ENCODE measurements at places on chromosomes 5 and 9.

DNA sequence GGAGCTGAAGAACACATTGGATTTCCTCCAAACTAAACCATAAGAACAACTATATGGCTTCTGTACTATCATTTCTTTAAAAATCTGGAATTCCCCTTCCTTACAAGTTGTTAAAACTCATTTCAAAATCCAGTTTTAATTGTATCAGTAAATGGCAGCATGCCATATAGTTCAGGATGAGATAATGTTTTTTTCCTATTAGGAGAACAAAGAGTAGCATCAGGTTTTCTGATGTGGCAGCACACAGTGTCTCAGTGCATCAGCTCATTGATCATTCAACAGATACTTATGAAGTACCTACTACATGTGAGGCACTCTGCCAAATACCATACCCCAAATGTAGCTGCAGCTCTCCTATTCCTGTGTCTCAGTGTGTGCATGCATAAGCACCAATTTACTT, 161.1 kb downstream of the EPB41L4A start:
- DNase-seq, result no peak

DNA sequence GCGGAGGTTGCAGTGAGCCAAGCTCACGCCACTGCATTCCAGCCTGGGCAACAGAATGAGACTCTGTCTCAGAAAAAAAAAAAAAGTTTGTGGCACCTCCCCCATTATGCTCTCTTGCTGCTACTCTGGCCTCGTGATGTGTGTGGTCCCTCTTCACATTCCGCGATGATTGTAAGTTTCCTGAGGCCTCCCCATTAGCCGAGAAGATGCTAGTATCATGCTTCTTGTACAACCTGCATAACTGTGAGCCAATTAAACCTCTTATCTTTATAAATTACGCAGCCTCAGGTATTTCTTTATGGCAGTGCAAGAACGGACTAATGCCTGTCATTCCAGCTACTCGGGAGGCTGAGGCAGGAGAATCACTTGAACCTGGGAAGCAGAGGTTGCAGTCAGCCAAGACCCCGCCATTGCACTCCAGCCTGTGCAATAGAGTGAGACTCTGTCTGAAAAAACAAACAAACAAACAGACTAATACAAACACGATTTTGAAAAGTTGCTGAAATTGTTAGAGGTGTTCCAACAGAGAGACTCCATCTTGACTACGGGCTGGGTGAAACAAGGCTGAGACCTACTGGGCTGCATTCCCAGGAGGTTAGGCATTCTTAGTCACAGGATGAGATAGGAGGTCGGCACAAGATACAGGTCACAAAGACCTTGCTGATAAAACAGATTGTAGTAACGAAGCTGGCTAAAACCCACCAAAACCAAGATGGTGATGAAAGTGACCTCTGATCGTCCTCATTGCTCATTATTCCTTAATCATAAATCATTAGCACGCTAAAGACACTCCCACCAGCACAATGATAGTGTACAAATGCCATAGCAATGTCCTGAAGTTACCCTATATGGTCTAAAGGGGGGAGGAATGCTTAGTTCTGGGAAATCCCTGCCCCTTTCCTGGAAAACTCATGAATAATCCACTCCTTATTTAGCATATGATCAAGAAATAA, 8.3 kb upstream of the AFF4 start:
- no peak for DNase-seq

DNA sequence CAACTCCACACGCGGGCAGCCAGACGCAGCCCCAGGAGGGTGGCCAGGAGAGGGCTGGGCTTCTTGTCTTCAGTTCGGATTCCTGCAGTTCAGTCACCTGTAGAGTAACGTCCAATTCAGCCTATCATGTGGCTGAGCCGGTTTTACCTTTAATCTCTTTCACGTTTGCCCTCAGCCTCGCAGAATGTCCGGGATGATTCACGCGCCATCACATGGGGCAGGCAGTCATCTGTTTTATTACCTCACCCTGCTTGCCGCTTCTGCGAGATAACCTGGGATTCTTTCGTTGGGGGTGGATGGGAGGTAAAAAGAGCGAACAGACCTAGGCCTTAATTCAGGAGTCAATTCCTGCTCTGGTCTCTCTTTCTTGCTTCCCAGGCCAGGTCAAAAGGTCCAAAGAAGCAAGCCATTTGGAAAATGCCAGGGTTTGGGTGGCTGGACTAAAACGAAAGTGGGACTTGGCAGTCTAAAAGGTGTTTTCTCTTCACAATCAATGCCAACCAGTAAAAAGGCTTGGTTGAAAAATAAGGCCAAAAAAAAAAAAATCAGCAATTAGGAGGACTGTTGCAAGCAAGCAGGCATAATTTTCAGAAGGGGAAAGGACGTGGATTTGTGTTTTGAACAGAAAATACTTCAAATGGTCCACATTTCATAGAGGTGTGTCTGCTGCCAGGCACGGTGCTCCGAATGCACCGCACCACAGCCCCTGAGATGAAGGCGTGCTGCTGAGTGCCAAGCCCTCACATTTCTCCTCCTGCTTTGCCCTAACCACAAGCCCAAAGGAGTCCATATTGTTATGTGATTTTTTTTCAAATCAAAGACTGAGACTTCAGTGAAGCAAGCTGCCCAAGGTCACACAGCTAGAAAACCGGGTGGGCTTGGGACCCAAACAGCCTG, 2.8 kb upstream of the WWC1 start:
- no peak for DNase-seq

DNA sequence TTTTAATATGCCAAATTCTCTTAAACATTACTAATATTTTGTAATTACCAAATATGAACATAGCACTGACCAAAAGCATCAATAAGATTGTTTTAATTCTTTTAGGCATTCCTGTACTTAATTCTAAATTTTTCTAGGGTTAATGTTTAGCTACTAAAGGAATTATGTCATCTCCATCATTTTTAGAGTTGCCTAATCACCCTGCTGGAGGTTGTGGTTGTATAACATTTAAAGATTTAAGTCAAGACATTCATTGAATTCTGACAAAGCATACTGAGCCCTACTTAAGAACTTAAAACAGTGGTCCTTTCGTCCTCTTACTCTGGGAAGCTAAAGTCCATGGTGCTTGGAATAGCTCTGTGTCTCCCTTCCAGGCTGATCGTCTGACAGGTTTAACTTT, 28.1 kb upstream of the DAB2 start:
- DNase-seq, result no peak

DNA sequence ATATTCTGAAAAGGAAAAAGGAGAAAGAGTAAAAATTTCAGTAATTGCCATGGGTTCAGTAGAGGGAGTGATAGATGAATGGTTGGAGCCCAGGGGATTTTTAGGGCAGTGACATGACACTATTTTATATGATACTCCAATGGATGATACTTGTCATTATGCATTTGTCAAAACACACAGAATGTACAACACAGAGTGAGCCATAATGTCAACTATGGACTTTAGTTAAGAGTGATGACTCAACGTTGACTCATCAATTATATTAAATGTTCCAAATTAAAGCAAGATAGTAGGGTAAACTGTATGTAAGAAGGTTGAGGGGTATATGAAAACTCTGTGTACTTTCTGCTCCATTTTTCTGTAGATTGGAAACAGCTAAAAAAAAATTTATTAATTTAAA, 586.4 kb downstream of the TAF11L14 start:
- DNase-seq, result no peak

- DNase-seq, result no peak
These were observed 60.5 kb upstream of the C5orf46 start for GRCh38 chr5:147966829-147967228.

DNA sequence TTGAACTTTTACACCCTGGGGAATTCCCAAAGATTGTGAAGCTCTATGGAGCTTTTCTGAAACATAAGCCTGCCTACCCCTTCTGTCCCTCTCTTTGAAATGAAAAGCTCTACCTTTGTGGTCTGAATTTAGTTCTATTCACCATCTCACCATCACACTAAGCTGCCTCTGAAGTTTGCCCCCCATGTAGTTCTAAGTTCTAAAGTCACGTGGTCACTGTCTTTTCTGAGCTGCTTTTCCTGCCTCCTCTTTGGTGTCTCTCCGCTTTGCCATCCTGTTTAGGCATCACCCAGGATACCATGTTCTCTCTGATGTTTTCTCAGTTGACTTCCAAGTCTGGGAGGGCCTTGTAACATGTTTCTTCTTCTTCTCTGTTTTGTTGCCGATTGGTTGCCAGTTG, 2206.6 kb downstream of the MAT2B start:
- no peak for DNase-seq

DNA sequence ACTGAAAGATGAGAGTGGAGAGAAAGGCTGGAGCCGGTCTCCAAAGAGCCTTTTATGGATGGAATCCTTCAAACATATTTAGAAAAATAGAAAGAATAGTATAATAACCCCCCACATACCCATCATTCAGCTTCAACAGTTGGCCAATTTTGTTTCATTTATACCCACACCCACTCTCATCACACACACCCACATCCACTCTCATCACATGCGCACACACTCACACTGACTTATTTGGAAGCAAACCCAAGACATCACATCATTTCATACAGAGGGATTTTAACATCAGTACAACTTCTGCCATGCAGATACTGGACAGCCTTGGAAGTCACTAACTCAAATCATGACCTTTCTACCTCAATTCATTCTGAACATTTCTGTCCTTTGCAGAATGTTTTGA, 72.8 kb upstream of the CPLX2 start:
- DNase-seq, result no peak

- peak; percentile 45 for DNase-seq
These were observed 13.5 kb downstream of the IL12B start for GRCh38 chr5:159316519-159317383.

- no peak for DNase-seq
These were observed 163.6 kb downstream of the SPATA31D1 start for GRCh38 chr9:82152181-82152580.

- DNase-seq, result no peak
These were observed 47.0 kb upstream of the SELENOP start for GRCh38 chr5:42858687-42859086.

DNA sequence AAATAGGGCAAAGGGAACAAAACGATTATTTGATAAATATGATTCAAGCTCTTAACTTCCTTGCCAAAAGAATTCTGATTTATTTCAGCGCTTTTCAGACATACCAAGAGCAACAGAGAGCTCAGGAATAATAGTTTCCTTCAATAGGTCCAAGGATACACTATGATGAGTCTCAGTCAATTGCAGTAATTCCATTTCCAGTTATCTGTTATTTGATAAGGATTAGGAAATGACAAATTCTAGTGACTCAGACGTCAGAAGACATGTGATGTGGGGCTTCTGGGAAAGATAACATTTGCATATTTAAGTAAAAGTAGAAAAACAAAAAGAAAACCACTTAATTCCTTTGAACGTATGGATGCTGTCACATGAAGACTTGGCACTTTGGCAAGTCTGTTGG, 1250.8 kb upstream of the CDH18 start:
- no peak for DNase-seq

- no peak for DNase-seq
These were observed 252.2 kb downstream of the SLF1 start for GRCh38 chr5:94870511-94871183.

DNA sequence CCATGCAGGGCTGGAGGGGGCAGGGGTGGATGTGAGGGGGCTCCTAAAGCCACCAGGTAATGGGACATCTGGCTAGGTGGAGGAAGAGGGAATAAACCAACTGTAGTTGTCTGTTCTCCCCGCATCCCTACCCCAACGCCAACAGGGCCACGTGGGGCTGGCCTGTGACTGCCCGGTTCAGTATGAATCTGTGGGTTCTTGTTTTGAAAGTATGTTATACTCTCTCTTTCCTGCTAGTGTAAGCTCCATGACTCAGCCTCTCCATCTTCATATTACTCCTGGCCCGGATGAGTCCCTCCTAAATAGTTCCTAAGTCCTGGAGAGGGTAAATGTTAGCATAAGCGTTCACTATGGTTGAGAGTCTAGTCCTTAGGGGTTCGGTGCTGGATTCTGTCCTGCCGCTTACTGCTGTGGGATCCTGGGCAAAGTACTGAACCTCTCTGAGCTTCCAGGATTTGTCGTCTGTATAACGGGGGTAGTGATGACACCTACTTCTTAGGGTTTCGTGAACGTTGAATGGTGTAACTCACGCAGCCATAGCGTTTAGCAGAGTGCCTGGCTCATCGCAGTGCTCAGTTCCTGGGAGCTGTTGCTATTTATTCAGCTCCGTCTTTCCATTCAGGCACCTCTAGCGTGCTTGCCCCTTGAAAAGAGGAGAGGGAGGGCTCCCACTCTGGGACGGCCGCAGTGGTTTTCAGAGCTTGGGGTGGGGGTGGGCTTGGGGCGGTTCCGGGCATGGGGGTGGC, 28.8 kb downstream of the LHX2 start:
- no peak for DNase-seq

- DNase-seq, result no peak
These were observed 127.7 kb upstream of the BASP1 start for GRCh38 chr5:17089690-17090089.

- DNase-seq, result peak; percentile 30
These were observed 72.6 kb downstream of the SMARCA2 start for GRCh38 chr9:2087500-2088313.

GRCh38 chr9:88233091-88233490, 94.8 kb upstream of the SPATA31C2 start:
- no peak for DNase-seq

DNA sequence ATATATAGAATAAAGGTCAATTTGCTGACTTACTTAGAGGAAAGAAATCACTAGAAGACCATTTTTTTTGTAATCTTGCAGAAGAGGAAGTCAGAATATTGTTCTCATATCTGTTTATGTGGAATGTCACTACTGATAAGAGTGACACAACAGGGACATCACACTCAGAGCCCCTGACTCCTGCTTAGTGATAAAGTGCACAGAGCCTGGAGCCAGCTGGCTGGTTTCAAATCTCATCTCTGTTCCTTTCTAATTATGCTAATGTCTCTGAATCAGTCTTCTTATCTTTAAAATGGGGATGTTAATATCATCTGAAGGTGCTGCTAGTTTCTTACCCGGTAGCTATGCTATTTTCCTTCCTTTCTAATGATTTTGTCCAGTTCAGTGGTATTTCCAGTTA, 58.6 kb upstream of the LIFR start:
- no peak for DNase-seq

GRCh38 chr5:127666043-127666716, 17.3 kb downstream of the CTXN3 start:
- DNase-seq, result no peak

DNA sequence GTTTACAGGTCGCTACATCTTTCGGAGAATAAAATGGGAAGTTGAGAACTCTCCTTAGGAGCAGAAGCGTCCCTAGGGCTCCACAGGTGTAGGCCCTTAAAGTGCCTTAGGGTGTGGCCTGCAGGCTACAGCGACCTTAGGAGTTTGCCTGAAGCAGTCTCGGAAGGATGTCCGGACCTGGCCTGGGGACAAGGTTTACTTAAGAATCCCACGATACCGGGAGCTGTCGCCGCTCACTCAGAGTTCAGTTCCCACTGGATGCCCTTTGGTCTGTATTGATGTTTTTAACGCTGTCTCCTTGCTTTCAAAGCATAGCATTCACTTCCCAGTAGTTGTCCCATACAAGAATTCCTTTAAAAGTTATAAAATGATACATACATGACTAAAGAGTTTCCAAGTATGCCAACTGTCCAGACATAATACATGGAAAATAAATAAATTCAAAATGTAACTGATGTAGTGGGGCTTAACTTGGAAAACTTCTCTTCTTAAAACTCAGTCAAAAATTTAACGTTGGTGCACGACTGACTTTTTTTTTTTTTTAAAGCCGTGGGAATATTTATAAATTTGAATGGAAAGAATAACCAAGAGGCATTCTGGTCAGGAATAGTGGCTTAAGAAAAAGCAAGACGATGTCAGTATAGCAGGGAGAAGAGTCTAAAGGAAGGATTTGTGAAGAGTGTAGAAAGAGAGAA, 848 bp downstream of the RAD50 start:
- peak; percentile 13 for DNase-seq
